ENCODE measurements at places on chromosomes 2 and 18.

- no peak for DNase-seq
These were observed 102.4 kb upstream of the EPAS1 start for GRCh38 chr2:46194856-46195255.

- DNase-seq = no peak
These were observed 34.0 kb upstream of the TMEFF2 start for GRCh38 chr2:192228685-192229084.

DNA sequence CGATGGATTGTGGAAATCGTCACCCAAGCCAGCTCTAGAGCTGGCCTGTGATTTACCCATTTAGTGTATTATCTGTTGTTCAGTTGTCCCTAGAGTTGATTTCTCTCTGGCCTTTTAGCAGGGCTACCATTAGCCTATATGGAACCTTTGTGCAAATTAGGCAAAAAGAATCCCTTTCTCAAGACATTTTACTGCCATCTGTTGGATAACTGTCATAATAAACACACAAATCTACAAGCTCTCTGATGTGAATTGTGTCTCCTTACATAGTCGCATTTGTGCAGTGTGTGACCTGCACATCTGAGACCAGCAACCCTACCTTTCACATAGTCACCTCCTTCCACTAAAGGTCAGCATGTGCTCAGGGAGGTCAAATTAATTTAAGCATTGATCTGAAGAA is 34.0 kb downstream of the LOXHD1 start:
- DNase-seq = peak; percentile 38

- DNase-seq = no peak
These were observed 17.1 kb downstream of the SNRPD1 start for GRCh38 chr18:21629089-21629832.

DNA sequence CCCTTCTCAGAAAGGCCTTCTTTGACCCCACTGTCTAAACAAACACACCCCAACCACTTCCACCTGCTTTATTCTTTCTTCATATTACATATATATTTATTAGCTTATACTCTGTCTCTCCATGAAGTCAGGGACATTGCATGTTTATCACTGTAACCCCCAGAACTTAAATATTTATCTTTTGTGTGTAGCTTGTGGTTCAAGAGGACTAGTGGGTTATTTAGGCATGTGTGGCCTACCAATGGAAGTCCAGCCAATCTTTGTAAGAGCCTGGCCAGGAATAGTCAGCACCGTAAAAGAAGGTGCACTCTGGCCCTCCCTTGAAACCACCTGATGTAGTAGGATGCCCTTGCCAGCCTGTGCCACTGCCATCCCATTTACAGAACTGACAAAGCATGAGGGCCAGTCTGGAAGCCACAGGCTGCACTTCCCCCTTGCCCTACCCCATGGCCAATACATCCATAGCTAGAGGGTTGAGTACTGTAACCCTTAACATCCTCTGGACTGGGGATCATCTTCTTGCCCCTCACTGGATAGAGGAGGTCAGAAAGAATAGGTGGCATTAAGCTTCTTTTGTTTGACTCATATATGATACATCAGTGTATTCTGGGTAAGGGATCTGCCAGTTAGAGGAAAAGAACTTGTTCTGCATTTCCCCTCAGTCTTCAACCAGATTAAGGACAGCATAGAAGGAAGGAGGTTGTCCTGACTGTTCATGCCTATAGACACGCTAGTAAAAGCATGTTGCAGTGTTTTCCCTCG is 4.9 kb downstream of the NEMP2 start:
- no peak for DNase-seq

- DNase-seq = no peak
These were observed 209.6 kb downstream of the HDAC4 start for GRCh38 chr2:239190921-239191885.
